Transverse colon (tissue), 4 donors: ENCODE measurements at places on chromosomes 2 and 18. TPM values are rescaled to one million over a fixed set of nuclear protein-coding genes. Genes with fewer than 3 reads are reported as not detected.

DNA sequence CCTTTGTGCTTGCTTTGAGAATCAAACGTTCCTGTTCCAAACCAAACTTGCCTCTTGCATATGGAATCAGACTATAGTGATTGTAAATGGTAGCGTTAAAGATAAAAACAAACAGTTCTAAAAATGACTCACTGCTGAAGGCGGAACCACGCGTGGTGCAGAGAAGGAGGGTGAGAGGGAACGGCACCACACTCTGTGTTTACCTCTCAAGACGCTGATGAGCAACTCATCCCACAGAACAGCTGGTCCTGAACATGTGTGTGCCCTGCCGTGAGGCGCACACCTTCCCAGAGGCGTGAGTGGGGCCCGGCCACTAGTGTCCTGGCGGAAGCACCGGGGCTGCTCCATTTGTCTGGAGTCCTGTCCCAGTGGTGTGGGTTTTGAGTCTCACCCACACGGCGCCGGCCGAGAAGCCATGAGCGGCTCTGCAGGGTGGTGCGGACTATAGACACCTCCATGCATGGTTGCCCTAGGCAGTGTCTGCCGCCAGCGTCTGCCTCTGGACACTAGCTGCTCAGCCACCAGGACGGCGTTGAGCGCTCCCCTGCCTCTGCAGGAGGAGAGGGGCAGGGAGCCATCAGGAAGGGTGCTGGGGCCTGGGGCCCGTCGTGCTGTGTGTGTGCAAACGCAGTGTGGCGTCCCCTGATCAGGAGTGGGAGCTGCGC, 52.1 kb downstream of the NFATC1 start:
- no peaks in the 10 kb centered on the region for H3K27me3 ChIP-seq
- H3K36me3 ChIP-seq: no peaks in the 10 kb centered on the region
- no peak overlapping the region for H3K4me3 ChIP-seq
- no peaks in the 10 kb centered on the region for H3K4me1 ChIP-seq
- H3K27ac ChIP-seq: no peak overlapping the region
- DNase-seq: no peak

GRCh38 chr2:165632594-165632993, 161.5 kb downstream of the GALNT3 start:
- no peaks in the 10 kb centered on the region for H3K27me3 ChIP-seq
- no peak for DNase-seq
- H3K4me1 ChIP-seq: no peaks in the 10 kb centered on the region
- H3K27ac ChIP-seq: no peak overlapping the region
- no peaks in the 10 kb centered on the region for H3K36me3 ChIP-seq

DNA sequence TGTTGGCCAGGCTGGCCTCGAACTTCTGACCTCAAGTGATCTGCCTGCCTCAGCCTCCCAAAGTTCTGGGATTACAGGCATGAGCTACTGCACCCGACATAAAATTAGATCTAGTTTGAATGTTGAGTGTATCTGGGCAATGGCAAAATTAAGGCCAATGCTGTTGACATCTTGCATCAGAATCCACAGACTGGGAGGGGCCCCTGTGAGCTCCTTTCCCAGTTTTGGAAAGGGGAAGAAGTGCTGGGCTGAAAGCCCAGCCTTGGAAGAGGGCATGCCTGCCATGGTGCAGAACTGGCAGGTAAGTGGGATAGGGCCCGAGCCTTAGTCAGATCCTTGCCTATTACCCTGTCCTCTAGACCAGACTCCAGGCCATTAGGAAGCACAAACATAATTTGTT, 4.5 kb upstream of the MYOM1 start:
- DNase-seq: no peak
- no peaks in the 10 kb centered on the region for H3K36me3 ChIP-seq
- H3K27me3 ChIP-seq: no peaks in the 10 kb centered on the region
- H3K4me3 ChIP-seq: no peak overlapping the region
- peaks cover 8% of the 10 kb centered on the region for H3K4me1 ChIP-seq

DNA sequence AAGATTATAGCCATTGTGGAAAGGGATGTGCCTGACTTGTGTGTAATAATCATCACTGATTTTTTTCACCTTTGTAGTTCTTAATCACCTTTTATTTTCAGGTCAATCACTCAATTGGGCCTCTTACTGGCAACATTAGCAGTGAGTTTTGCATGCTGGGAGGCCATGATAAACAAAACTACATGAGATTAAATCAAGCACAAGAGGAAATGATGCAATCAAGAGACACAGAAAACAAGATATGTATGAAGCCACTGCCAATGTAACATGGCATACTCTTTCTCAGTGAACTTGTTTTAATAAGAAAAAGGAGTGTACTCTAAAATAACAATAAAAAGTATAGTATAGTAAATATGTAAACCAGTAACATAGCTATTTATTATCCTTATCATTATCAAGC, 69.9 kb upstream of the FSIP2 start:
- no peaks in the 10 kb centered on the region for H3K4me1 ChIP-seq
- no peak for DNase-seq
- H3K27ac ChIP-seq: no peak overlapping the region
- no peak overlapping the region for H3K4me3 ChIP-seq
- no peaks in the 10 kb centered on the region for H3K36me3 ChIP-seq
- no peaks in the 10 kb centered on the region for H3K27me3 ChIP-seq

DNA sequence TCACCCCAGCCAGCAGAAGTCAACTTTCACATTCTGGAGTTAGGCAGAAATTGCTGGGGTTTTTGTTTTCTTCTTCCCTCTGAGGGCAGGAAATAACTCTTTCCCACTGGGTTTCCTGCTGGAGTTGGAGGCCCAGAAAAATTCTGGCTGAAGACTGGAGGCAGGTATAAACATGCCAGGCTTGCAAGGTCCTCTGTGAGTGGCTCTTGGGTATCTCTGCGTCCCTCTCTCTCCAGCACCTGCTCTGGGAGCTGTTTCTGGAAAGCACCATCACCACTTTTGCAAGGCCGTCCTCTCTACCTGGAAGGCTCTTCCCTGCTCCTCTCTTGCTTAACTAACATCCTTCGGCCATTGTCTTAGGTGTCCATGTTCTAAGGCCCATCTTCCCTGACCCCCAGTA, 91.0 kb downstream of the MCFD2 start:
- H3K4me3 ChIP-seq: no peak overlapping the region
- H3K27ac ChIP-seq: no peak overlapping the region
- no peaks in the 10 kb centered on the region for H3K4me1 ChIP-seq

BOLL gene
- total RNA-seq: not detected

SLC40A1 gene
- 95.3 TPM for total RNA-seq

CABYR gene
- total RNA-seq: not detected
